LoVo (cell line): ENCODE measurements at places on chromosomes 5 and 9.

DNA sequence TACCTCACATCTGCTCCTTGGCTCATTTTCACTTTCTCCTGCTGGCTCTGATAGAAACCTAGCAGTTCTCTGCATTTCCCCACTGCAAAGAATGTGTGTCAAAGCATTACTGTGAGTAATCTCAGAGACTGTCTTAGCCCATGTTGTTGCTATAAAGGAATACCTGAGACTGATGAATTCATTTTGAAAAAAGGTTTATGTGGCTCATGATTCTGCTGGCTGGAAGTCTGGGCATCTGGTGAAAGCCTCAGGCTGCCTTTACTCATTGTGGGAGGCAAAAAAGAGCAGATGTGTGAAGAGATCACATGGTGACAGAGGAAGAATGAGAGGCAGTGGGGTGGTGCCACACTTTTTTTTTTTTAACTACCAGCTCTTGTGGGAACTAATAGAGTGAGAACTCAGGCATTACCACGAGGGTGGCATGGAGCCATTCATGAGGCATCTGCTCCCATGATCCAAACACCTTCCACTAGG, 191.6 kb upstream of the CTNND2 start:
- no peak for DNase-seq

DNA sequence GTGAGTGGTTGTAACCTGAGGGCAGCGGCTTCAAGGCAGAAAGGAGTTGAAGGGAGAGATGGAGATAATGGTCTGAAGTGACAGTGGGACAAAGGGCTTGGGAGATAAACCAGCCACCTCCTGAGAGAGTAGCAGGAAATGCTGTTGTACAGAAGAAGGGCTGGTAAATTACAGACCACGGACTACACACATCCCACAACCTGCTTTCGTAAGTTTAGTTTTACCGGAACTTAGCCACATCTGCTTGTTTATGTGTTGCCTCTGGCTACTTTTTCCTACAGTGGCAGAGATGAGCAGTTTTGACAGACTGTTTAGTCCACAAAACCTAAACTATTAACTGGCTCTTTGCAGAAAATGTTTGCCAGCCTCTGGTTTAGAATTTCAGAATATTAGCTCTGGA, 269.5 kb downstream of the ARHGEF28 start:
- no peak for DNase-seq

GRCh38 chr5:96968614-96969013, 32.7 kb downstream of the LNPEP start:
- no peak for DNase-seq

DNA sequence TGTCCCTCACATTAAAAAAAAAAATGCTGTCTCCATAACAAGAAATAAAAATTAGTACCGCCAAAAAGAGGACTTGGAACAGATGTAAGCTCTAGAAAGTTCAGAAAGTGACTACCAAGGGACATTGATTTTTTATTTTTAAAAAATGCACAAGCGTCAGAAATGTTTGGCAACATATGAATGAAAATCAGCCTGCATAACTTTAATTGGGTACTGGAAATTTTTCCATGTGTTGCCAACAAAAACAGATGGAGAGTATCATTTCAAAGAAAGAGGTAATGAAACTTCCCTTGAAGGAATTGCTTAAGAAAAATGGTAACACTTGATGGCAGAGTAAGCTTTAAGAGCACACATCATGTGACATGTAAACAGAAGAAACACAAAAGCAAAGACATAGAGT, 47.2 kb downstream of the OR2K2 start:
- no peak for DNase-seq

DNA sequence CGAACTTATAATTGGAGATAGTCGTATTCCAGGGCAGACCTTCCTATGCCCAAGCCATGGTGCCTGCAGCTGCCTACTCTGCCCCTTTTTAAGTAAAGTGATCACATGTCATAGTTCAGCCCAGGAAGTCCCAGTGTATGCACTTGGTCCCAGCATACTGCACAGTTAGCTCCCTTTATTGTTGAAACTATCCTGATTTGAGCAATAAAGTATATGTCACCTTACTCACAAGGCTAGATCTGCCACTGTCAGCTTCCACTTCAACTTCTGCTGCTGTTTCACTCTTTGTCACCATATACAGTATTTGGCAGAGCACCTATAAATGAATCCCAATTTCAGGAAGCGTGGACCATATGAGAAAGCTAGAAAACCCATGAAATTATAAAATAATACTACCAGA, 103.8 kb upstream of the PTGER4 start:
- no peak for DNase-seq

DNA sequence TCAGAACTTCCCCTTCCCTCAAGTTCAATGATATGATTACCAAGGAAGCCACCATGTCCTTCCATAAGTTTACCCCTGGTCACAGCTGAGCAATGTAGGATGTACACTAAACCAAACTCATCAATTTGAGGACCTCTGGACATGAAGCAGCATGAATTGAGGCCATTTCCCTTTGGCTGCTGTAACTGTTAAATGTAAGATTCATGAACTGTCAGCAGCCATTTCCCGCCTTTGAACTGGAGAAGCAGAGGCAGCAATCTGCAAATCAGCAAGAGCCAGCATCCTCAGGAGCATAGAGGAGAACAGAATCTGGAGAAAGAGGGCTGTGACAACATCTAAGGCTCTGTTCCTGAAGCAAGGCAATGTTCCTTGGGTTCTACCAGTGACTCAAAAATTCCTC, 104.3 kb upstream of the PTGER4 start:
- DNase-seq: no peak

DNA sequence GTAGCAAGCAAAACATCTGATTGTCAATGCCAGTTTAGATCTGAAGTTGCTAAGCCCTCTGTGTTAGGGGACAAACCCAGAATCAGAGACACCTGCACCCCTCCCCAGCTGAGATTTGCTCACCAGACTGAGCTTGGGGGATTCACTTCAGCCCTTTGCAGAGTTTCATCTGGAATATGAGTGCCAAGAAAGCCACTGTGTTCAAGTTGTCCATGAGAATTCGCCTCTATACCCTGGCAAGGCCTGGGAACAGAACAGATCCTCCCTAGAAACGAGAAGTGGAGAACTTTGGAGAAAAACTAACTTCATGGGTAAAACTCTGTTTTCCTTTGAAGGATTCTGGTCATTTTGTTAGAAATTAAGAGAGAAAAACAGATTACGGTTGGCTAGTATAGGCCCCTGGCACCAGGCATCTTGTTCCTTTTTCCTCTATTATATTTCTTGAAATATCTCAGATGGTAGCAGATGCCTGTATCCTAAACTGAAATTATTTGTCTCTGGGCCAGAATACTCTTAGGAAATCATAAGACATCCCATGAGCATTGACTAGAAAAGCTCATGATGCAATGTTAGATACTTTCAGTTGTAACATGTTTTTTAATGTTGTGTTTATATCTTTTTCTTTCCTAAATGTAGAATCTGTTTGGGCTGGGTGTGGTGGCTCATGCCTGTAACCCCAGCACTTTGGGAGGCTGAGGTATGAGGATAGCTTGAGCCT, 64.4 kb downstream of the SNX18 start:
- no peak for DNase-seq
